ENCODE measurements at places on chromosomes 6 and 20.

DNA sequence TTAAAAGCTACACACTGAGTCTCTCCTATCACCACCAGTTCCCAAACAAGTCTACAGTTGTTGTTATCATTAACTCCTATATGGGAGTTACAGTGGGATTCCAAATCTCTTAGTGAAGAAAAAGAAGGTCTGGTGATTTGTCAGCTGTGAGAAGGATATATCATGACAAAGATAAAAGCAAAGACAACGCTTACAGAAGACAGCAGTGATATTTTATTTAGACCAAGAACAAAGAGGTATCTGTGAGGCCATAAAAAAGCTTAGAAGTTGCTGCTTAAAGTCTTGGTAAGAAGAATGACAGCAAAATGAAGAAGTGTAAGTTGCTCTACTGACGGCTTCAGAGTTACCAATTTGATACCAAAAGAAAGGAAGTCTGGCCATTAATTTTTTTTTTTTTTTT is 47.2 kb downstream of the CHD6 start:
- DNase-seq = no peak

- DNase-seq = no peak
These were observed 67.2 kb downstream of the FOXO3 start for GRCh38 chr6:108627692-108628550.

DNA sequence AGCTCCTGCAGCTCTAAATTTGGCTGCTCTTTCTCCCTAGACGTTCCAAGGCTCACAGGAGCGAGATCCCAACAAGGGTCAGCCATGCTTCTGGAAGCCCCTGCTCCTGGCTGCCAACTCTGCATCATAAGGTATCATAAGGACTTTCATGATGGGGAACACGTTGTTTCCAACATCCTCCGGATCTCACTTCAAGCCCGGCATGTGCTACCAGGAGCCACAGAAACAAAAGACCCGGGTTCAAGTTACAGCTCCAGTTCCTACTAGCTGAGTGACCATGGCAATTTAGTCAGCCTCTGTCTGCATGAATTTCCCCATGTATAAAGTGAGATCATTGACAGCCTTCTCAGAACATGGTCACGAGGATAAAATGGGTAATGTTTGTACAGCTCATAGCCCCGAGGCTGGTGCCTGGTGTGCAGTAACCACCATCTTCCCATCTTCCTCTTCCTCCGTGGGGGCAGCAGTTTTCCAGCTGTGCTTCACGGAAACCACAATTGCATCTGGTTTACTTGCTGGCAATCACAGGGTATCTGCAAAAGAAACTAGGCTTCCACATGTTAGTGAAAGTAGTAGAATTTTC is 209.0 kb upstream of the ECI2 start:
- DNase-seq = no peak

GRCh38 chr6:7630792-7631191 is 40.8 kb downstream of the SNRNP48 start:
- no peak for DNase-seq

GRCh38 chr20:1440024-1440423 is 26.6 kb downstream of the NSFL1C start:
- peak; percentile 16 for DNase-seq

DNA sequence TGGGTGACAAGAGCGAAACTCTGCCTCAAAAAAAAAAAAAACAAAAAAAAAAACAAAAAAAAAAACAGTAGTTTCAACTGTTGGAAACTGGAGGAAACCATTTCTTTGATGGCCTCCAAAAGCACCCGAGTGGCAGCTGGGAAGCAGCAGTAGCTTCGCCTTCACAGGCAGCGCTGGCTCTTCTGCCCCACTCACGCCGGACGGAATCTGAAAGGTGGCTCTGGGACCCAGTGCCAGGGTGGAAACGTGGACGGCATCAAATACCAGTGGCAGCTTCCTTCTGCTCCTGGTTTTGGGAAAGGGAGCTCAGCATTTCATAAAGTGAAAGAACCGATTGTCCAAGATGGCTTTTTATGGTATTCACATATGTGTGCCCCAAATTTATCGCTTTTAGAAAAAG is 159.4 kb downstream of the SMOC2 start:
- no peak for DNase-seq

DNA sequence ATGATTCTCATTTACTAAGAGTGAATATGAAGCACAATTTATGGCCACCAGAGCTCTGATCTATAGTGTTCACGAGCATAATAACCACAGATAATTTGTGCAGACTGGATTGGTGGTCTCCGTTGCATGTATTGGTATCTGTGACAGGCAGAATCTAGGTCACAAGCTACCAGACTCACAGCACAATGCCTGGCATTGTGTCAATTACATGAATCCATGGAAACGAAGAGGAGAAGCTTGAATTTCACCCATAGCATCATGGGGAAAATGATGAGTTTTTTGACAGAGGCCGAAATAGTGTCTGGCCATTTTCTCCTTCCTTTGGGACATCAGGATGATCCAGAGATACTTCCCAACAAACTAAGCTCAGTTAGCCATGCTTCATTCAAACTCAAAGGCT is 52.3 kb upstream of the TMEM170B start:
- DNase-seq = no peak

DNA sequence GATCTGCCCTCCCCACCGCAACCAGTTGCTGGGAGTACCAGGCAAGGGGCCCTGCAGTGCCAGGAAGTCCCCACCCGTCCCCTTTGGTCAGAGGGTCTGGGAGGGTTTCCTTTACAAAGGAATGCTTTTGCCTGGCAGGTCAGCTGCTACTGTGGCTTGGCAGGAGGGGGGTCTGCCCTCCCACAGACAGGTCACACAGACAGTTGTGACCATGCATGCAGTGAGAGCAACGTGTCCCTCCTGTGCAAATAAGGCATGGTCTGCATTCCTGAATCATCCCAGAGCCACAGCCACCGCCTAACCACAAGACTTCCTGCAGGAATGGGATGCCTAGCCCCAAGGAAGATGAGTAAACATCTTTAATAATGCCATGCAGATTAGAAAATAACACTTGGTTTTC is 439 bp upstream of the F13A1 start:
- DNase-seq = no peak

DNA sequence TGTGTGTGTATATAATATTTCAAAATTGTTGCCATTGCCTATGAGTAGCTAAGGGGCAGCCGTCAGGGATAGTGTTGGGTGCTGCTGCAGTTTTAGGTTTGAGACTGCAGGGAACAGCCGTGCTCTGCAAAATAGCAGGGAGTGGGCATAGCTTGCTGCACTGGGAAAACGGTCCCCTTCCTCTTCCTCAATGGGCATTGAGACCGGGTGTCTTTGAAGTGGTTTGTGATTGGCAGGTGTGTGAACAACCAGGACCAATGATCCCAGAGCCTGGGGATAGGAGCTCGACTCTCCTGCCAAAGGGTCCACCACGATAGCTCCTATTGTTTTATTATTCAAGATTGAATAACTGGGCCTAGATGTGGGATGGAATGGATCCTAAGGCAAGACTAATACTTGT is 5.1 kb upstream of the EBF4 start:
- no peak for DNase-seq

- no peak for DNase-seq
These were observed 33.1 kb upstream of the CLIC5 start for GRCh38 chr6:46048646-46049297.

DNA sequence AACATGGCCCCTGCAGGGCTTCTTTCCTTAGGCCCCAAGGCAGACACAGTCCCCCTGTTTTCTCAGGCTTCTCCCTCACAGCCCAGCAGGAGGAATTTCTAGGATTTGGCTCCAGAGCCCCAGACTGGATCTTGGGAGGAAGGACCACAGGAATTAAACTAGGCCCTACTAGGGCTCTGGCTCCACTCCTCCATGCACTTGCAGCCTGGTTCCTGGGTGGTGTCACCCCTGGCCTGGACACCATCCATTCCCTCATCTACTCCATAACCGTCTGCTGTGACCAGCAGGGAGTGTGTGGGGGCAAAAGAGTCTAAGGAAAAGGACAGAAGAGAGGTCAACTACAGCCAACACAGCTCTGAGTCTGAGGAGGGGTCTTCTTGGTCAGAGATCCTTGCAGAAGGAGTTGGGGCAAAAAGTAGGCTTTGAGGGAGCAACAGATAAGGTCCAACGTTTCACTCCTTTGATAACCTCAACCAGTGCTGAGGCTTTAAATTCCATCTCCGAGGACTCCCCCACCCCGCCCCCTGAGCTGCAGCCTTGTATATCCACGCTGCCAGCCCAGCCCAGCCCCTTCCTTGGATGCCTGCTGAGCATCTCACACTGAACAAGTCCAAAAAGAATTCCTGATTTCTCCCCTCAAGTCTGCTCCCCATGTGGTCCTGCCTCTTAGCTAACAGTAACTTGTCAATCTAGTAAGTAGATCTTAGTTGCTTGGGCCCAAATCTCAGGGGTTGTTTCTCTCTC is 27.9 kb upstream of the SPDEF start:
- DNase-seq = no peak

GRCh38 chr6:158571826-158572652 is 12.1 kb downstream of the TMEM181 start:
- no peak for DNase-seq

DNA sequence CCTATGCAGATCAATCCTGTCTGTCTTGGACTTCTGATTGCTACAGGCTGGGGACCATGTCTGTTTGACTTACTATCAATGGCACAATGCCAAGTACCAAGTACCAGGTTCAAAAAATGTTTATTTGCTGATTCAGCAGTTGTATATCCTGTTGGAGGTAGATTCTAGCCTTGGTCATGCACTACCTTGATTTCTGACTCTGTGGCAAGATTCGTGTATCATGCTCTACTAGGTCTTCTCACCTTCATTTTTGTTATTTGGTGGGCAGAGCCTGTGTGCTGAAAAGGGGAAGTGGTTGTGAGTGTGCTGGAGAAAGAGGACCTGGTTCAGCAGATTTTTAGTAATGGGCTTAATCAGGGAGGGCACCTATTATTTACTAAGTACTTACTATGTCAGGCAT is 192.4 kb upstream of the MYLIP start:
- no peak for DNase-seq

DNA sequence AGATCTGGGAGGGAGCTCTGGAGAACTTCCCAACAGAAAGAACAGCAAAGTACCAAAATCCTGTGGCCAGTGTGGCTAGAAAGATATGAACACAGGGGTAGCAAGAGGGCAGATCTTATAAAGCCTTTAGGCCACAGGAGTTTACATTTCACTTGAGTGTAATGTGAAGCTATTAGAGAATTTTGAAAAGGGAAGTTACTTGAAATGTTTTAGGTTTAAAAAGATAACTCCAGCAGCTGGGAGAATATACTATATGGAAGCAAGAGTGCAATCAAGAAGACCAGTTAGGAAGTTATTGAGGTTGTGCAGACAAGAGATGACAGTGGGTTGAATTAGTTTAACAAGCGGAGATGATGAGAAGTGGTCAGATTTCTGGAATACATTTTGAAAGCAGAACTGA is 7.9 kb downstream of the SUPT3H start:
- DNase-seq = no peak

GRCh38 chr6:126063512-126064146 is 77.3 kb downstream of the TRMT11 start:
- DNase-seq = no peak

DNA sequence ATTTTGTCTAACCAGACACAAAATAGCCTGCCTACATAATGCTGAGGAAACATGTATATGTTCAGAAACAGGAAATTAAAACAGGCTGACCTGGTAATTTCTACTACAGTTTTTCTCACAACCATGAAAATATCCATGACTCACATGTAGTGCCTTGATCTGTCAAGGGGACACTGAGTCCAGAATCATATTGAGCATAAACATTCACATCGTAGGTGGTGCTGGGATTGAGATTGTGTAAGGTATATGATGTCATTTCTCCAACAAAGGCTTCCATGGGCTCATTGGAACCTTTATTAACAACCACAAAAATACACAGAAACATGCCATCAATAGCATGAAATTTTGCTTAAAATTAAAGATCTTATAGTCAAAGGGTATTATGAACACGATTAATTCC is 80.9 kb downstream of the COL12A1 start:
- DNase-seq = no peak

DNA sequence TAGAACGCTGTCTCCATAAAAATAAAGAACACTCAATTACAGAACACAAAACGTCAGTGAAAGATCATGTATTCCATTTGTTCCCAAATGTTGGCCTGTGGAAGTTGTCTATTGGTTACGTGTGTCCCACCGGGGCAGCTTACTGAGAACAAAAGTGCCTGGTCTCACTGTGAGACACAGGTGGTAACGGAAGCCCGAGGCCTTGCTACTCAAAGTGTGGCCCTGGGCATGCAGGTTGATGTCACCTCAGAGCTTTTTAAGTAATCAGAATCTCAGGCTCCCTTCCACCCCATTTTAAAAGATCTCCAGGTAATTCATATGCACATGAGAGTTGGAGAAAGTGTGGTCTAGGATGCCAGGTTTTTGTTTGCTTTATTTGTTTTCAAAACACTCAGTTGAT is 422.5 kb upstream of the OPRM1 start:
- DNase-seq = no peak

GRCh38 chr20:53020834-53021233 is 48.7 kb downstream of the TSHZ2 start:
- DNase-seq = no peak

GRCh38 chr20:46631874-46632446 is 19.3 kb downstream of the SLC13A3 start:
- DNase-seq = no peak

DNA sequence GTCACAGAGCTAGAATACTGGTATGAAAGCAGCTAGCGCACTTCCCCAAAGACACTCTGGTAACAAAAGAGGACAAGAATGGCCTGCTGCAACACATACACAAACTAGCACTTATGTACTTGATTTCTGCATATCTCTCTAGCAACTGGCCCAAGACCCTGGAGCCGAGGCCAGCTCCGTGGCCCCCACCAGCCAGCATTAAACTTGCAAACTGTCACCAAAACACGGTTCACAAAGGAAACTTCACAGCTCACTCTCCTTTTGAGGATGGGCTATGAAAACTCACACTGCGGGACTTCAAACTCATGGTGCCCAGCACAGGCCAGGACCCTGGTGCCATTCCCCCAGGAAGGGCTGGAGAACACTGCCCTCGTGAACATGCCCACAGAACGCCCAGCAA is 115.9 kb upstream of the RPS6KA2 start:
- no peak for DNase-seq

- peak; percentile 92 for DNase-seq
These were observed at the start of gene ANKS1A for GRCh38 chr6:34888874-34889555. Gene ANKS1A (plus strand): TSS chr6:34889255. CDS start chr6:34889403, 148 bp downstream.

- no peak for DNase-seq
These were observed 52.9 kb downstream of the NFATC2 start for GRCh38 chr20:51489611-51490010.

- no peak for DNase-seq
These were observed 2.2 kb upstream of the UBD start for GRCh38 chr6:29561606-29562181.

- DNase-seq = no peak
These were observed 2.1 kb downstream of the SLC12A5 start for GRCh38 chr20:46031014-46031569.

Measured in activated CD4-positive, alpha-beta T cell treated with anti-CD3 and anti-CD28 coated beads, Interleukin-2, Interleukin-6, amounts not matched to agents 100 ng/mL and 50 ng/mL, durations not matched to agents 16 hours and 8 hours (primary cell).